ENCODE measurements at places on chromosomes 7 and 10.

- H3K36me3 ChIP-seq, result peaks cover 9% of the 10 kb centered on the region
- no peak for DNase-seq
- no peak overlapping the region for H3K27ac ChIP-seq
- no peaks in the 10 kb centered on the region for H3K27me3 ChIP-seq
- H3K4me3 ChIP-seq, result no peak overlapping the region
These were observed 103.2 kb upstream of the GJD4 start for GRCh38 chr10:35501923-35502322.

DNA sequence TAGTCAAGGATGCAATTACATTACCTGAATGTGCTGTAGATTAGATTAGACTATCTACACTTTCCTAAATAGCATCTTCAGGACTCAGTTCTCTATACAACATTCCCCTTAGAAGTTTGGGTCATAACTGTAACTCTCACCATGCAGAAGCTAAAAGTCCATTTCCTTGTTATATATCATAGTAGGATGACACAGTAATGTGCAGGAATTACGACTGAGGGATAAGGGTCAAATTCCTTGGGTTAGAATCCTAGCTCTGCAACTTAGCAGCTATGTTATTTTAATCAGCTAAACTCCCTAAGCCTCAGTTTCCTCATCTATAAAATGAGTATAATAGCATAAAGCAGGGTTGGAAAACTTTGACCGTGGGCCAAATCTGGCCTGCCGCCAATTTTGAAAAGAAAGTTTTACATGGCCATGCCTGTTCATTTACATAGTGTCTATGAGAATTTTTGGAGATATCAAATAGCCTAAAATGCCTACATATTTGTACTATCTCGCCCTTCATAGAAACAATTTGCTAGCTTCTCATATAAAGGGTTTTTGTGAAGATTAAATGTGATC lies 14.8 kb downstream of the NRCAM start:
- H3K36me3 ChIP-seq, result no peaks in the 10 kb centered on the region
- no peaks in the 10 kb centered on the region for H3K27me3 ChIP-seq
- no peak overlapping the region for H3K4me3 ChIP-seq
- no peak for DNase-seq
- H3K27ac ChIP-seq, result no peak overlapping the region

DNA sequence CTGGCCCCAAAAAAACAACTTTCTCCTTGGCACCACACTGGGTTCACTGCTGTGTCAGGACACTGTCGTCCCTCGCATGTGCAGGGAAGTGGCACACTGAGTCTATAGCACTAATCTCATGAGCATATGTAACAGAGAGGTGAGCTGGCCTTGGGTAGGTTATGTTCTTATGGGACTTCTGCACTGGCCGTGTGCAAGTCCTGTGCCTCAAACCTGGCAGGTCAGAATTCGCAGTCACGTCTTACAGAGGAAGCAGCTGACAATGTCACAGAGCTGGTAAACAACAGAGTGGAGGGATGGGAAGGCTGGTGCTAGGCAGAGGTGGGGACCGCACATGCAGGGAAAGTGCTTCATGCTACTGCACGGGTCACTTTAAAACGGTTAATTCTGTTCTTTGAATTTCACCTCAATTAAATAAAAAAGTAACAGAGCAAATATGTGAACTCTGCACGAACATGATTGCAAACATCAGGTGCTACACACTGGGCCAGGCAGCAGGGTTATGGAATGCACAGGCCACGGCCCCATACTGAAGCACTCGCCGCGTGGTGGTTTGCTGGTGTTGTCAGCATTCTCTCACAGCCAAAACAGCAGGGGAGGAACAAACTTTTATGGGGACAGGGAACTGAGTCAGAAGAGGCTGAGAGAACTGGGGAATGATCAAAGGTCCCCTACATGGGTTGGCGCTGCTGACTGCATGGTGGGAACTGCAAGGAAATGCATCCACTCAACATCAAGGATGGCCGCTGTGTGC lies 54.2 kb downstream of the VOPP1 start:
- H3K36me3 ChIP-seq, result peaks cover 4% of the 10 kb centered on the region
- no peak overlapping the region for H3K27ac ChIP-seq
- peaks cover 43% of the 10 kb centered on the region for H3K4me1 ChIP-seq
- DNase-seq, result no peak
- no peaks in the 10 kb centered on the region for H3K27me3 ChIP-seq

GRCh38 chr10:86538547-86538946 lies 17.0 kb upstream of the WAPL start:
- H3K27me3 ChIP-seq, result peaks cover 2% of the 10 kb centered on the region
- no peak overlapping the region for H3K27ac ChIP-seq
- H3K4me1 ChIP-seq, result peaks cover 39% of the 10 kb centered on the region
- DNase-seq, result no peak
- H3K36me3 ChIP-seq, result no peaks in the 10 kb centered on the region

DNA sequence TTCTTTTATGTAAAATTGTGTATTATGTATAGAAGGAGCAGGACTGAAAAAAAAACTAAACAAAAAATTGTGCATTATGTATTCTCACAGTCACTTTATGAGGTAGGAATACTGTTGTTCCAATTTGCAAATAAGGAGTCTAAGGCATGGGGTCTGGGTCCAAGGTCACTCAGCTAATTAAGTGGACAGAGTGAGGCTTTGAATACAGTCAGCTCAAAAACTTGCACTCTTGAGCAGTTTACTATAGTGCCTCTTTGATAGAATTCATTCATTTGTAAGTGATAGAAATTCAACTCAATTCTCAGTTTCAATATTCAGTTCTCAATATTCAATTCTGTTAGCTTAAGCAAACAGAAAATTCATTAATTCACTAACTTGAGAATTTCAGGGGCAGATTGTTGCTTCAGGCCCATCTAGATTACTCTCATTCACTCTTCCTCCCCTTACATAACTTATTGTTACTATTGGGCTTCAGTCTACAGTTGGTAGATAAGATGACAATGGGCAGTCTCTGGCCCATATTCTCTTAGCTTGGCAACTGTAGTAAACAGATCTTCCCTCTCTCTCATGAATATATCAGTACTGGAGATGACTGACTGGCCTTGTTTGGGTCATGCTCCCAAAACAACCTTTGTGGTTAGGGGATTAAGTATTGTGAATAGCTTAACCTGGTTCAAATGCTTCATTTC lies 86.6 kb downstream of the BTAF1 start:
- H3K36me3 ChIP-seq, result peaks cover 47% of the 10 kb centered on the region
- no peak overlapping the region for H3K4me3 ChIP-seq
- H3K27ac ChIP-seq, result no peak overlapping the region
- H3K4me1 ChIP-seq, result peaks cover 3% of the 10 kb centered on the region
- no peaks in the 10 kb centered on the region for H3K27me3 ChIP-seq

DNA sequence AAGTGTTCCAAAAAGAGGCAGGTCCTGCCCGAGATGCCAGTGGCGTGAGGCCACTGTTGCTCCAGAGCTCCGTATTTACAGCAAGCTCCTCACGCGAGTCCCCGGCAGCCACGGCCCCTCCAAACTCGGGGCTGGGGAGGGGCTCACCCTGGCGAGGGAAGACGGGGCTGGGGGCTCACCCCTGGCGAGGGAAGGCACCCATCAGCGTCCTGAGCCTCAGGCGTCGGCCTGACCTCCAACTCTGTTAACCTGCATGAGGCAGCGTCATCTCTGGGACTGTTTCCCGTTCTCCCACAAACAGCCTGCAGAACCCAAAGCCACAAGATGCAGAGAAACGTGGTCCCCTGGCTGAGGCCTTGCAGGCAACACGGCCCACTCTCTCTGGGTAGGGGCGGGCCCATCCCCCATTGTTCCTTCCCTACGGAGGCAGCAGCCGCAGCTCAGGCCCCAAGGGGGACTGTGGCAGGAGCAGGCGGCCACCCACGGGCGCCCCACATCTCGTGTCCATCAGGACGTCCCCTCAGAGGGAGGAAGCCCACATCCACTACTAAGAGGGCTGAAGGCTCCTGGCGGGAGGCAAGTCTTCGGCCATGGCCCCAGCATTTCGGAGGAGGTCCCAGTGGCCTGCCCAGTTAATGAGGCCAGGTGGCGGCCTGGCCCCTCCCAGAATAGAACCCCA lies 4.2 kb upstream of the ADGRA1 start:
- no peak overlapping the region for H3K27ac ChIP-seq
- H3K36me3 ChIP-seq, result no peaks in the 10 kb centered on the region
- H3K4me3 ChIP-seq, result no peak overlapping the region
- no peak for DNase-seq

GRCh38 chr10:44300666-44301649 lies 83.9 kb downstream of the CXCL12 start:
- H3K27me3 ChIP-seq, result peaks cover 6% of the 10 kb centered on the region
- H3K27ac ChIP-seq, result no peak overlapping the region
- no peak overlapping the region for H3K4me3 ChIP-seq
- H3K4me1 ChIP-seq, result no peaks in the 10 kb centered on the region
- no peak for DNase-seq

- peaks cover 7% of the 10 kb centered on the region for H3K36me3 ChIP-seq
- no peak overlapping the region for H3K27ac ChIP-seq
- H3K4me1 ChIP-seq, result no peaks in the 10 kb centered on the region
- H3K27me3 ChIP-seq, result no peaks in the 10 kb centered on the region
- DNase-seq, result no peak
- H3K4me3 ChIP-seq, result no peak overlapping the region
These were observed 27.4 kb downstream of the UCMA start for GRCh38 chr10:13206546-13207443.

DNA sequence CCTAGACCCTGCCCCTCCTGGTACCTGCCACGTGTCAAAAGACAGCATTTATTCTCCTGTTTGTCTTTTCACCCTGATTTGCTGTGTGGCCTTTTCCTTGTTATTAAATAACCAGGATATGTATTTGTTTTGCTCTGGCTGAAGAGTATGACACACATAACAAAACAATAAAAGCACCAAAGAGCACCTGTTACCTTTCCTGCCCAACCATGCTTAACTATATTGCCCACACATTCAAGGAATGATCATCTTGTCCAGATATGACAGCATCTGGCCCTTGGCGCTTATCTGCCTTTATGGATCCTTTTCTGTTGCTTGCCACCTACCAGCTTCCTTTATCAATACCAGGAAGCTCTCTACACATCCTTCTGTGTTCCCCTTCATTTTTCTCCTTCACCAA lies 357.7 kb downstream of the FGFR2 start:
- H3K27ac ChIP-seq, result no peak overlapping the region
- no peaks in the 10 kb centered on the region for H3K36me3 ChIP-seq
- no peak overlapping the region for H3K4me3 ChIP-seq
- no peak for DNase-seq
- H3K4me1 ChIP-seq, result no peaks in the 10 kb centered on the region

DNA sequence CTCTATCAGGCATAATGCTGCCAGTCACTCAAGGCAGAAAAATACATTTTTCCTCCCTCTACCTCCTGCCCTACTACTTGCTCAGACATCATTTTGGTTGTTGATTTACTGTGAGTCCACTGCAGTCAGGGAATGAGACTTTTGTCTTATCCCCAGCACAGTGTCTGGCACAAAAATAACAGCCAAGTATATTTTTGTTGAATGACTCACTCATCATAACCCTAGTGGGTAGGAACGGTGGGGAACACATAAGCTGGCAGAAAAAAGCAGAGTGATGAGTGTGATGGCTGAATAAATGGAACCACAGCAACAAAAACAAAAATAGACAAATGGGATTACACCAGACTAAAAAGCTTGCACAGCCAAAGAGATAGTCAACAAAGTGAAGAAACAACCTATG lies 65.8 kb upstream of the LAMB4 start:
- no peak for DNase-seq
- no peaks in the 10 kb centered on the region for H3K27me3 ChIP-seq
- H3K36me3 ChIP-seq, result no peaks in the 10 kb centered on the region
- H3K4me1 ChIP-seq, result no peaks in the 10 kb centered on the region
- no peak overlapping the region for H3K4me3 ChIP-seq
- no peak overlapping the region for H3K27ac ChIP-seq

DNA sequence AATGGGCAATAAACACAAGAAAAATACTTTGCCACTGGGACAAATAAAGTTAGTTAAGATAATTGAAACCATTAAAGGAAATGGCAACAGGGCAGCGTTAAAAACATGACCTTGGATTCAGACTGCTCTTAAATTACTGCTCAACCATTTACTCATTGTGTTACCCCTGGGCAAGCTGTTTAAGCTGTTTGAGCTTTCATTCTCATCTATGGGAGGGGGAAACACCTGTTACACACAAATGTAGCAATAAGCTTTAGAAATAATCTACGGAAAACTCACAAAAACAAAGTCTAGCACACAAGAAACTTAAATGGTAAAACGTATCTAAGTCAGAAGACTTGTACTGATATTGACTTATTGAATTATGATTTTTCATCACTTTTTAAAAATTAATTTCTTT lies 137.1 kb downstream of the KMT2E start:
- H3K27me3 ChIP-seq, result no peaks in the 10 kb centered on the region
- no peak for DNase-seq
- H3K36me3 ChIP-seq, result no peaks in the 10 kb centered on the region
- H3K4me3 ChIP-seq, result no peak overlapping the region
- no peak overlapping the region for H3K27ac ChIP-seq

GRCh38 chr10:124626759-124627380 lies 117.3 kb downstream of the FAM53B start:
- H3K27me3 ChIP-seq, result no peaks in the 10 kb centered on the region
- H3K36me3 ChIP-seq, result peaks cover 22% of the 10 kb centered on the region
- H3K4me1 ChIP-seq, result peaks cover 87% of the 10 kb centered on the region

- H3K36me3 ChIP-seq, result no peaks in the 10 kb centered on the region
- no peaks in the 10 kb centered on the region for H3K27me3 ChIP-seq
- no peak for DNase-seq
- H3K4me1 ChIP-seq, result no peaks in the 10 kb centered on the region
- no peak overlapping the region for H3K27ac ChIP-seq
These were observed 22.6 kb downstream of the TBATA start for GRCh38 chr10:70762441-70763175.

GRCh38 chr10:100345570-100346330 lies 1.3 kb upstream of the SCD start:
- H3K4me3 ChIP-seq, result peak overlapping the region; percentile 77
- H3K4me1 ChIP-seq, result peaks cover 31% of the 10 kb centered on the region
- no peak overlapping the region for H3K27ac ChIP-seq
- H3K36me3 ChIP-seq, result no peaks in the 10 kb centered on the region
- DNase-seq, result no peak

DNA sequence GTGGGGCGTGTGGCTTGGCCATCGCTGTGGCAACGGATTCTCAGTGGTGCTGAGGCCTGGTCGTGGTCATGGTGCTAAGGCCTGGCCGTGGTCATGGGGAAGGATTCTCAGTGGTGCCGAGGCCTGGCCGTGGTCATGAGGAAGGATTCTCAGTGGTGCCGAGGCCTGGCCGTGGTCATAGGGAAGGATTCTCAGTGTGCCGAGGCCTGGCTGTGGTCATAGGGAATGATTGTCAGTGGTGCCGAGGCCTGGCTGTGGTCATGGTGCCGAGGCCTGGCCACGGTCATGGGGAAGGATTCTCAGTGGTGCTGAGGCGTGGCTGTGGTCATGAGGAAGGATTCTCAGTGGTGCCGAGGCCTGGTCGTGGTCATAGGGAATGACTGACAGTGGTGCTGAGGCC lies 327.9 kb downstream of the ADARB2 start:
- no peak overlapping the region for H3K4me3 ChIP-seq
- H3K4me1 ChIP-seq, result no peaks in the 10 kb centered on the region
- H3K36me3 ChIP-seq, result no peaks in the 10 kb centered on the region
- peaks cover 53% of the 10 kb centered on the region for H3K27me3 ChIP-seq

DNA sequence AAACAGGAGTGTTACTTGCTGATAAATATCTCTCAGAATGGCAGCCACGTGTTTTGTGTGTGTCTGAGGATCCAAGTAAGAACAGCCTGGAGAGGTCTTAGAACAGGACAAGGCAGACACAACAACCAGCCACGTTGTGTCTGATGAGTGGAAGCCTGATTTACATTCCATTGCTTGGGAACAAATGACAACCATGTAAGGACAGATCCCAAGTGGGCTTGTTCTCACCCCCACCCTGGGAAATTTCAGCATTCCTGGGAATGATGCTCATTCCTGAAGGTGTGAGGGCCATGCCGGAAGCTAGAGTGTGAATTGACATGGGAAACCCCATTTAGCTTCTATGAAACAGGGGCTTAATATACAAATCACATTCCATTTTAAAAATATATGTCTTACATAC lies 35.9 kb downstream of the IL6 start:
- no peaks in the 10 kb centered on the region for H3K4me1 ChIP-seq
- peaks cover 6% of the 10 kb centered on the region for H3K27me3 ChIP-seq
- H3K27ac ChIP-seq, result no peak overlapping the region
- DNase-seq, result no peak
